ENCODE measurements at places on chromosomes 11 and 22.

DNA sequence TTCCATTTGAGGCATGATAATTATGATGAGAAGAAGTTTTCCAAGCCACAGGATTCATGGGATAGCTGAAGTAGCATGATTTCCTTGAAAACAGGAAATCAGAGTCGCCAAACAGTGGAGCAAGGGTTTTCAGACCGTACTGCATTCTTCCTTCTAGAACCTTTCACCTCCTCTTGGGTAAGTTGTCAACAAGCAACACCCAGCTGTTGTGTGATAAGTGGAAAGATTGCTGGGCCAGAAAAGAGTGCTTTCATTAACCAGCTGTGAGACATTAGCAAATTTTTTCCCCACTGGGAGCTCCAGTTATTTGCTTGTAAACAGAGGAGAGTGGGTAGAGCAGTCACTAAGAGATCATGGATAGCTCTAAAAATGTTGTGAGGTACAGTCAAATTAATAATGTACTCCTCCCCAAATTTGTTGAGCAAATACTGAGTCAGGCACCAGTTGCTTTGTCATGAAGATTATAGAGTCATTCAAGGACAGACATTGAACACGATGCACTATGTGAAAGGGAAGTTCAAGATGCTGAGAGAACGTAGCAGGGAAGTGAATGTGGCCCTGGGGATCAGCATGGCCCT, 11.7 kb upstream of the MPEG1 start:
- no peak for DNase-seq
- H3K4me3 ChIP-seq: no peak overlapping the region
- H3K27ac ChIP-seq: peak overlapping the region; percentile 77
- H3K36me3 ChIP-seq: no peaks in the 10 kb centered on the region

- H3K27me3 ChIP-seq: peaks cover 16% of the 10 kb centered on the region
- peak; percentile 69 for DNase-seq
- peaks cover 21% of the 10 kb centered on the region for H3K4me1 ChIP-seq
- no peak overlapping the region for H3K4me3 ChIP-seq
Measured at GRCh38 chr11:78742430-78742829, 167.8 kb upstream of the NARS2 start.

DNA sequence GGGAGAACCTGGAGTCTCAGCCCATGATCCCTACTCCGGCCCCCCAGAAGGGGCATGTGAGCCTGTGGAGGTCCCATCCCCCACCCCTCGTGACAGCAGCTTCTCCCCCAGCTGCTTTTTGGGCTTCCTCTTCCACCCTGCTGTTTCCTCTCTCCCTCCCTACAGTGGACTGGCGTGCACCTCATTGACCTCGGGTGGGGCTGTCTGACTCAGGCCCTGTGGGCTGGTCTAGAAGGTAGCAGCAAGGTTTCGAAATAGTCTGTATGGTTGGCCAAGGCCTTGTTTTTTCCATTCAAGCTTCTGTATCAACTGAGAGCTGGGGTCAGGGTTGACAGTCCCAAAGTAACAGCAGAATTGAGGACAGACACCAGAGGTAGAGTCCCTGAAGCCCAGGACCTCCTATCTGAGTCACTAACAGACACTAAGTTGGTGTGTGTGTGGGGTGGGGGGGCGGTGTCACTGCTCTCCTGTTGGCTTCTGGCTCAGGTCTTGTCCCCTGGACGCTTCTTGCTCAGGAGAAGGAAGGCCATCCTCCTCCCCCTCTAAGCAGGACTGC, 7.7 kb downstream of the SLC37A2 start:
- no peaks in the 10 kb centered on the region for H3K4me1 ChIP-seq
- no peak overlapping the region for H3K4me3 ChIP-seq
- peak; percentile 52 for DNase-seq
- H3K27me3 ChIP-seq: peaks cover 87% of the 10 kb centered on the region

GRCh38 chr11:17605651-17606122, 58.6 kb downstream of the OTOG start:
- no peak for DNase-seq
- no peak overlapping the region for H3K27ac ChIP-seq
- peaks cover 1% of the 10 kb centered on the region for H3K27me3 ChIP-seq
- peaks cover 10% of the 10 kb centered on the region for H3K4me1 ChIP-seq
- H3K36me3 ChIP-seq: no peaks in the 10 kb centered on the region

DNA sequence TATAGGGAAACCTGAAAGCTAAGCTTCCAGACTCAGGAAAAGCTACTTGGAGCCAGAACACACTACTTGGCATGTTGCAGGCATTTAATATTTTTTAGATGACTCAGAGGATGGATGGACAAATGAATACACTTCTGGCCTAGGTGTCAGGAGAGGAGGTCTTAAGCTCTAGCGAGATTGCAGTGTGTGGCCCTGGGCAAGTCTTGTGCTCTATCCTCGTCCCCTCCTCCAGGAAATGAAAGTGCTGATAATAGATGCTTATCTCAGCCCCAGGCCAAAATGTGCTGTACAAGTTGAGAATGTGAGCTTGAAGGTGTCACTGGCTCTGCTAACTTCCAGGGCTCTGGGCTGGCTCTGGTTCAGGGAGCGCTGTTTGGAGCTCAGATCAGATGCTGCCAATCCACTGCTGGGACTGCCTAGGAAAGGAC, 136.3 kb downstream of the PKNOX2 start:
- DNase-seq: peak; percentile 31
- H3K27ac ChIP-seq: no peak overlapping the region
- no peaks in the 10 kb centered on the region for H3K27me3 ChIP-seq
- no peak overlapping the region for H3K4me3 ChIP-seq
- no peaks in the 10 kb centered on the region for H3K36me3 ChIP-seq

DNA sequence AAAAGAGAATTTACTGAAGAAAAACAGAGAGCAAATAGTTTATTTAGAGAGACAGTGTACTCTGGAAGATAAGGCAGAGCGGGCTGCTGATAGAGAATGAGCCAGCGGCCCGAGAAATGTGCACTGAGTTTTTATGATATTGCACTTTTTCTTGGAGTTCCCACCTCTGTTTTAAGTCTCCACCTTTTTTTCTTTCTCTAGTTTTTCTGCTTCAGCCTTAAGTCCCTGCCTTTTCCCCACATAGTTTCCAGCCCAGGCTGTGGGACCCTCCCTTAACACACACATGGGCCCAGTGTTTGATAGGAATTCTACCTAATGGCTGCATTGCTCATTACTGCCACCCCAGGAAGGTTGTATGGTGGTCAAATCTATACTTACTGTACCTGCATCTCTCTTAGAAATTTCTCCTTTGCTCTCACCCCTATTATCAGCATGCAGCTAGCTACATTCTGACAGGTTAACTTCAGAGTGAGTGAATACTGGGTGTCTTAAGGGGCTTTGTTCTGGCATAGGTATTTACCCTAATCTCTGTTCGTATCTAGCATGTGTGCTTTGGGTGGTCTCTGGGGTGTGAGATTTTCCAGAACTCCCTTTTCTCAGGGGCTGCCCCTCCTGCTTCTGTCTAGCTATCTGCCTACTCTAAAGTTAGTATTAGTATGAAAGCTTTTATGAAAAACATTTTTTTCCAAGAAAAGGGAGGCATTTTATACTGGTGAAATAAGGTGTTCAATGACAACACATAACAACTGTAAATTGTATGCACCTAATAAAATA, 127.3 kb upstream of the TOP3B start:
- no peaks in the 10 kb centered on the region for H3K4me1 ChIP-seq
- no peaks in the 10 kb centered on the region for H3K36me3 ChIP-seq
- H3K27me3 ChIP-seq: peaks cover 24% of the 10 kb centered on the region
- H3K4me3 ChIP-seq: no peak overlapping the region

GRCh38 chr22:29617922-29618629, 14.6 kb downstream of the NF2 start:
- no peak overlapping the region for H3K27ac ChIP-seq
- peaks cover 47% of the 10 kb centered on the region for H3K4me1 ChIP-seq

DNA sequence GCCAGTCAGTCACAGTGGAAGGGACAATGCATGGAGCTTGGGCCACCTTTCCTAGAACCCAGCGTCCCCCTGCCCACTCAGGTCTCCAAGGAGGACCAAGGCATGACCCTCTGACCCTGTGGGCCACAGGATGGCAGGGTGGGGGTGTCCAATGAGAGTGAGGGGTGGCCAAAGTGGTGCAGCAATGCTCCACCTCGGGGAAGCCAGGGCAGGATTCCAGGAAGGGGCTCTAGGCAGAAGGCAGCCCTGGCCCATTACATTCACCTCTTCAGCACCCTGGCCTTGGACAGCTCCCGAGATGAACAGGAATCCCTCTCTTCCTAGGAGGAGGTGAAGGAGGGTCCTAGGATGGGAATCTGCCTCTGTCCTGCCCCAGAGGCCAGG, 597.5 kb downstream of the BRD1 start:
- peaks cover 44% of the 10 kb centered on the region for H3K27me3 ChIP-seq
- H3K4me1 ChIP-seq: no peaks in the 10 kb centered on the region
- DNase-seq: no peak
- no peak overlapping the region for H3K4me3 ChIP-seq
- no peaks in the 10 kb centered on the region for H3K36me3 ChIP-seq

DNA sequence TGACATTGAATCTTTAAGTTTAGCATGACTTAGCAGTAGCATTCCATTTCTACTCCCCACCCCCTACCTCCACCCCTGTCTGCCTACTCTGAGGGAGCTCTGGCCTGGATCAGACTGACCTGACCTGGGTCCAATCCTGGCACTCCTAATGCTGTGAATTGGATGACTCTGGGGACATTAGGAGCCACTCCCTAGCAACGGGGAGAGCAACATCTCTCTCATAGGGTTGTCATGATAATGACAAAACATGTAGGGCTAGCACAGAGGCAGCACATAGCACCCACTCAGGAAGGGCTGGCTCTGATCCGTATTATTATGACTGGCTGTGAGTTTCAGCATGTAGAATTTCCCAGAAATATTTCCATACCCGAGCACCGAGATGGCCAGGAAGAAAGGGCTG, 40.5 kb downstream of the CABIN1 start:
- no peak for DNase-seq
- H3K4me3 ChIP-seq: no peak overlapping the region
- peaks cover 80% of the 10 kb centered on the region for H3K36me3 ChIP-seq
- no peaks in the 10 kb centered on the region for H3K27me3 ChIP-seq
- peak overlapping the region; percentile 41 for H3K27ac ChIP-seq

- DNase-seq: no peak
- H3K4me3 ChIP-seq: no peak overlapping the region
- H3K36me3 ChIP-seq: no peaks in the 10 kb centered on the region
- no peaks in the 10 kb centered on the region for H3K27me3 ChIP-seq
- no peaks in the 10 kb centered on the region for H3K4me1 ChIP-seq
Measured at GRCh38 chr11:80346353-80347059, 905.7 kb upstream of the TENM4 start.

GRCh38 chr22:22523494-22523893, 3.4 kb upstream of the ZNF280A start:
- no peak for DNase-seq
- H3K4me1 ChIP-seq: no peaks in the 10 kb centered on the region
- H3K27me3 ChIP-seq: peaks cover 77% of the 10 kb centered on the region
- H3K4me3 ChIP-seq: no peak overlapping the region
- no peak overlapping the region for H3K27ac ChIP-seq

DNA sequence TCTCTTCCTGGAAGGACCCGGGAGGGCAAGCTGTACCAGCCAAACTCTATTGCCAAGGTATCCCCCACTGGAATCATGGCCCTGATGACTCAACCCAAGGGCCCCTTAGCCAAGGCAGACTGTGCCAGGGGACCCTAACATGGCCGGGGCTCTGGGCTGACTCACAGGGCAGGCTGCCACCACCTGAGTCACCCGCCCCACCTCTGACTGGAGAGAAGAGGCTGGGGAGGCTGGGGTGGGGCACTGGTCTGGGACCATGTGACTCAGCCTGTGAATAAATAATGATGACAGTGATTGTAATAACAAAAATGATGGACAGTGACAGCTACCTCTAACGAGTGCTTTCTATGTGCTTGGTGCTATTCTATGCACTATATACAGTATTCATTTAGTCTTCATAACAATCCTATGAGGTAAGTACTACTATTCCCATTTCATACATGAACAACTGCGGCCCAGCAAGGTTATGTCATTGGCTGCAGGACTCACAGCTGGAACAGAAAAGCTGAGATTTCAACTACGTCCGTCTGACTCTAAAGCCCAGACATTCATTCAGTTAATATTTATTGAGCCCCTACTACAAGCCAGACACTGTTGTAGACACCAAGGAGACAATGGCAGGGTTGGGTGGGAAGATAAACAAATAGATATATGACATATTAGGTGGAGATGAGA, 84.2 kb downstream of the FBXO7 start:
- H3K36me3 ChIP-seq: no peaks in the 10 kb centered on the region
- H3K27me3 ChIP-seq: no peaks in the 10 kb centered on the region
- peak; percentile 59 for DNase-seq
- H3K4me3 ChIP-seq: no peak overlapping the region
- H3K4me1 ChIP-seq: peaks cover 32% of the 10 kb centered on the region
- H3K27ac ChIP-seq: peak overlapping the region; percentile 38

- H3K36me3 ChIP-seq: no peaks in the 10 kb centered on the region
- no peak overlapping the region for H3K27ac ChIP-seq
- DNase-seq: no peak
- H3K27me3 ChIP-seq: peaks cover 23% of the 10 kb centered on the region
- no peak overlapping the region for H3K4me3 ChIP-seq
- peaks cover 45% of the 10 kb centered on the region for H3K4me1 ChIP-seq
Measured at GRCh38 chr11:122737951-122738693, 82.6 kb downstream of the UBASH3B start.

Data from left ventricle myocardium inferior (tissue), 1 donor.